ENCODE measurements at places on chromosomes 6 and 20. TPM values are rescaled to one million over a fixed set of nuclear protein-coding genes. Genes with fewer than 3 reads are reported as not detected.

ARG1 gene
- total RNA-seq: 0.92 TPM

DEFB124 gene
- total RNA-seq: not detected

CRISP3 gene
- total RNA-seq: 100 TPM

CLDN20 gene
- not detected for total RNA-seq

DNA sequence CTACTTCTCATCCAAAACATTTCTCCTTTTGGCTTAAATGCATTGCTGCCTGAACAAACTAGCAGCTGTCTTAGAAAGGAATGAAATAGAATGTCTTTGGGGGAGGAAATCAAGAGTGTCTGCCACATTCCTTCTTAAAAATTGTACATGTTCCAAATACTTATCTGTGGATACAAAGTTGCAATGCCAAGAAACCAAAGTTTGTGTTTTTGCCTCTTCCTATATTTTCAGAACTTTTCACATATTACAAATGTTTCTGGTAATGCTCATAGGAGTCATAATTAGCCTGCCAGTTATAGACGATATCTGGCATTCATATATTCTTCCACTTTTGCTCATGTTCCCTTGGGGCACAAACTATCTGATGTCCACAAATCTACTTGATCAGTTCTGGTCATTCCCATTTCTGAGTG, 165.5 kb upstream of the BMP5 start:
- peak; percentile 68 for DNase-seq

- DNase-seq: no peak
These were observed 247.7 kb upstream of the FAM83B start for GRCh38 chr6:54598787-54599313.

GRCh38 chr6:156080371-156080770, 624.7 kb upstream of the NOX3 start:
- DNase-seq: no peak

- DNase-seq: peak; percentile 61
These were observed 48.1 kb downstream of the KCNS1 start for GRCh38 chr20:45052698-45053429.

GRCh38 chr20:32664012-32664677, 9.6 kb downstream of the C20orf203 start:
- DNase-seq: no peak

DNA sequence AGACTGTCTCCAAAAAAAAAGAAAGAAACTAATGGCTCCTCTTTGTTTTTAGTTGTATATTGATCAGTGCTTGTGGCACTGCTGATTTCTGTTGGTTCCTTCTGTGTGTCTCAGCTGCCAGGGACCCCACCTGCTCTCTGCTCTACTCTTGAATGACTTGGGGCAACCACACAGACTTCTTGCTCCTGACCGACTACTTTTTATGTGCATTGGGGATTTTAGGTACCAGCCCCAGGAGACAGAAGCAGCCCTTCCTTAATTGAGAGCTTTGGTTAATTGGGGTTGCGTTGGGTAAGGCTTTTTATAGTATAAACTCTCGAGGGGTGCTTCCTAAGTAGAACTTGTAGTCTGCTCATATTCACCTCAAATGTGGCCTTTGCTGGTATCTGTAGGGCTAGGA, 6.9 kb downstream of the STK35 start:
- no peak for DNase-seq

GRCh38 chr20:33769043-33769442, 37.2 kb downstream of the ZNF341 start:
- no peak for DNase-seq

Data from tongue (tissue), 3 donors.